AG04449 (cell line): ENCODE measurements at places on chromosomes 2 and 18.
A peak's percentile ranks its signal among the peaks of the same experiment; 100 is the strongest.

- DNase-seq = no peak
Observed at GRCh38 chr18:9275890-9276289, 58.7 kb upstream of the TWSG1 start.

GRCh38 chr2:235725841-235726240, 232.0 kb downstream of the AGAP1 start:
- no peak for DNase-seq

- no peak for DNase-seq
Observed at GRCh38 chr2:44205169-44205568, 36.5 kb downstream of the PPM1B start.

DNA sequence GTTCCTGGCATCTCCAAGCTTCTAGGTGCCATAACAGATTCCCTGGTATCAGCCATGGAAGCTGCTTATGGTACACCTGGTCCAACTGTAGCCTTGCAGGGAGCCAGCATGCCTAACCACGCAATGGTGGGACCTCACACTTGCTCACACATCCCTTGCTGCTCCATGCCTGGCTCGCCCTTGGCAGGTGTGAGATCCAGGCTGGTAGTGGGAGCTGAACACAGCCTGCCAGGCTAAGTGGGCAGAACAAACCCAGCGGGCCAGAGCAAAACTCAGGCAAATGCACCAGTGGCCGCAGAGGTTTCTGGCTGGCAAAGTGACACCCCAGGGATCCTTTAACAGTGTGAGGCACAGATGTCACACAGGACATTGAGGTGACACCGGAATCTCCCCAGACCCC, 185.8 kb downstream of the NDUFA10 start:
- no peak for DNase-seq

- DNase-seq = no peak
Observed at GRCh38 chr2:224248944-224249371, 152.9 kb downstream of the FAM124B start.

DNA sequence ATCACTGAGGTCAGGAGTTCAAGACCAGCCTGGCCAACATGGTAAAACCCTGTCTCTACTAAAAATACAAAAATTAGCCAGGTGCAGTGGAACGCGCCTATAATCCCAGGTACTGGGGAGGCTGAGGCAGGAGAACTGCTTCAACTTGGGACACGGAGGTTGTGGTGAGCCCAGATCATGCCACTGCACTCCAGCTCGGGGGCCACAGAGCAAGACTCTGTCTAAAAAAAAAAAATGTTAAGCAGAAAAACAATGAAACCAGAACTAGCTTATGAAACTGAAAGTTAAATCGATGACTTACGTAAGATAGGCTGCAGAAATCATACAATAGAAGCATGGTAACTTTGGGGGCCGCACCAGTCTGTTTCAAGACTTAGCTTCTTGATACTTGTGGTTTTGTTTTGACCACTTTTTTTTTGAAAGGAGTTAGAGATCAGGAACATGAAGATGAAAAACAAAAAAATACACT, 6.2 kb upstream of the GPR155 start:
- no peak for DNase-seq

DNA sequence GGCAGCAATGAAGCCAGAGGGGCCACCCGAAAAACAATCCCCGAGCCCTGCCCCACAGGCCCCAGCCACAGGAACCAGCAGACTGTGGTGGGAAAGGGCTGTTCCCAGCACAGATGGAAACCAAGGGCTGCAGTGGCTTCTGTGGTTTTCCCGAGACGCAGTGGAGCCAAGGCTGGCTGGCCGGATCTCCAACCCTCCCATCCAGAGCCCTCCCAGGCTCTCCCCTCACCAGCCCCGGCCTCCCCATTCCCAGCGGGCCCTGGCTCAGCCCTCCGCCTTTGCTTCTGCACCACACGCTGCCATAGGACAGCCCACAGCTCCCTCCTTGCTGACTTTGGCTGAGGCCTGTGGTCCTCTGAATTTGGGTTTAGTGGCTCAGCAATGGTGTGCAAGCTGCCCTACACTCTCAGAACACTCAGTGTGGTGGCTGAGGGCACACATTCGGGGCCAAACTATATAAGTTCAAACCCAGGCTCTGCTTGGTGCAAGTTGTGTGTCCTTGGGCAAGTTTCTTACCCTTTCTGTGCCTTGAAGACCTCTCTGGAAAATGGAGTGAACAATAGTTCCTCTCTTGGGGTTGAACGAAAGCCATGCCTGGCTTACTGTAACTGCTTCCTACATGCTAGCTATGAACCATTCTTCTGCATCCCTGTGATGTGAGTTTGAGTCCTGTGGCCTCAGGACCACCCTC, 200.1 kb downstream of the SMAD7 start:
- no peak for DNase-seq

DNA sequence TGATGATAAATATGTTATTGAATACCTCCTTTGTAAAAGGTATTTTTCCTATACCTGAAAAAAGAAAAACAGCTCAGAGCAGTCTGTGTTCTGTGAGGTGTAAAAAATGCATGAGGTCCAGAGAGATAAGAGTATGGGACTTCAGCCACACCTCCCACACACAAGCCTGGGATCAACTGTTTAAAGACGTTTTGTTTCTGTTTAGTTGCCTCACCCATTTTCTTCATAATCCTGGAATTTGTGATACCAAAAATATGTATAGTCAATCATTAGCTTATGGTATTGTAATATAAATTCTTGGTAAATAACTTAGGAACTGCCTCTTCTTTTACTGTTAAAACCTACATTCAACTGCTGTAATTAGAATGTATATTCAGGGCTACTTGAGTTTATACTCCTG, 1322.9 kb upstream of the TMEFF2 start:
- DNase-seq = no peak

DNA sequence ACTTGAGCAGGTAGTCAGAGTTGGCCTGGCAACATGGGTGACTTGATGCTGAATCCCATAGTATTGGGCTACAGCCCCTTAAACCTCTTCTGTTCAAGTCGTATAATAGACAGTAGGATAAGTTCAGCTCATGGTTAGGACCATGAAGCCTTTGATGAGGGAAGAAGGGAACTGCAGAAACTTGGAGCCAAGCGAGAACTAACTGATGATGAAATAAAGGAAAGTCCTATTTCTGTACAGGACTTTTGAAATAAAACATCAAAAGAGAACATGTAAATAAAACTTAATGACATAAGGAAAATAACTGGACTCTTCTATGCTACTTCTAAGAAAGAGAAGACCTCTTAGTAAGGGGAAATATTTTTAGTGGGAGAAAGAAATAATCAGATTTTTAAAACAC, 51.2 kb upstream of the UGP2 start:
- no peak for DNase-seq

DNA sequence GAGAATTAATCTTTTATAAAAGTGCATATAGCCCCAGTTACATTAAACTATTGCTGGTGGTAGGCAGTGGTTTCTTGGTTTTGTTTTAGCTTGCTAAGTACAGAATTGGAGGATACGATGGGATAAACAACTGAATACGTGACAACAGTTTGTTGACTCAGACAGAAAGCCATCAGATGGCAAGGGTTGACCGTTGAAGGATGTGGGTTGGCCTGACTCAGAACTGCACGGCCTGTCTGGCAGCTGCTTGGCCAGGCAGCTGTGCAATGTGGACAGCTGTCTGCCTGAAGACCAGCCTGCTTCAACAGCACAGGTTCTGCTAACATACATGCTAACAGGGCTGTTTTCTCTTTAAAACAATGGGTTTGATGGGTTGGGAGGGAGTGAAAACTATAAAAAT, 46.6 kb downstream of the PRKRA start:
- DNase-seq = no peak

- no peak for DNase-seq
Observed at GRCh38 chr18:10381951-10382350, 72.5 kb upstream of the APCDD1 start.

GRCh38 chr2:55550368-55551102, 31.0 kb downstream of the CFAP36 start:
- peak; percentile 16 for DNase-seq

- DNase-seq = peak; percentile 40
Observed at GRCh38 chr18:23538870-23539269, 35.6 kb downstream of the RMC1 start.

DNA sequence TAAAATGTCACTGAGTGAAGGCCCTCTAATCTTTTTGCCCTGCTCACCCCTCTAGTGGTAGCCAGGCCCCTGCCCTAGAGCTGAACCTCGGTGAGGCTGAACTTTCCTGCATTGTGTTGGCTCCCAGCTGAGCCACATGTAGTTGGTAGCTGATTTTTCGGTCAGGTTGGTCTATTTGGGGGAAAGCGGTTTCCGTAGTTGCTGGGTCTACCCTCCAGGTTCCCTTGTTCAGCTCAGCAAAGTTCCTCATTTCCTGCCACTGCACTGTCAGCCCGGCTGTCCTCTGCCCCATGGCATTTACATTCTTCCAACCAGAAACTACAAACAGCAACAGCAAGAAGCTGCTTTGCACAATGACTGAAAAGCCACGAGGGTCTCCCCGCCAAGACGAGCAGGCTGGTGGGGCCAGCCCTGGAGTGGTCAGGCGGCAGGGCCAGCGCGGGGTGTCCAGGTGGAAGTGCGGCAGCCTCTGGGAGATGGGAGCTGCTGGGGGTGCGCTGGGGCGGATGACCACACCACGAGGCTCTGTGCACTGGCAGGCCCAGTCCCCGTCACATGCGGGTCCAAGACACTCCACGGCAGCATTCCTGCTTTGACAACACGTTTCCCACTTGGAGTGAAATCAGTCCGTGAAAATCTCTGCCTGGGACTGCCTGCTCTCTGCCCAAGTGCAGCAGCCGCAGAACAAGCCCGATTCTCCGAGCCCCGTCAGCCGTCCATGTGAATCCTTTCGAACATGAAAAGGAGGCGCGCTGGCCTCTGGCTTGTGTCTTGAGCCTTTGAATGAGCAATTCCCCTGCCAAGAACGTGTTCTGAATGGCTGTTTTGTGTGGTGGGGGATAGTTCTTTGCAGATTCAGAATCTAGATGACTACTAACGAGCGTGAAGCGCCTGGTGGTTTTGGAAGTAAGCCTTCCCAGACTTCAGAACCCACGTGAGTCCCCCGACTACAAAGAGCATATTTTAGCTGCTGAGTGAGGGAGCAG, 159.4 kb downstream of the ASB1 start:
- no peak for DNase-seq

- DNase-seq = no peak
Observed at GRCh38 chr2:85199698-85200097, 66.5 kb downstream of the TCF7L1 start.

- no peak for DNase-seq
Observed at GRCh38 chr2:74835831-74836674, 2.1 kb downstream of the HK2 start.

GRCh38 chr2:202034249-202035088, 814 bp downstream of the FZD7 start:
- no peak for DNase-seq
